Memory B cell (primary cell): ENCODE measurements at places on chromosomes 12 and 14.

DNA sequence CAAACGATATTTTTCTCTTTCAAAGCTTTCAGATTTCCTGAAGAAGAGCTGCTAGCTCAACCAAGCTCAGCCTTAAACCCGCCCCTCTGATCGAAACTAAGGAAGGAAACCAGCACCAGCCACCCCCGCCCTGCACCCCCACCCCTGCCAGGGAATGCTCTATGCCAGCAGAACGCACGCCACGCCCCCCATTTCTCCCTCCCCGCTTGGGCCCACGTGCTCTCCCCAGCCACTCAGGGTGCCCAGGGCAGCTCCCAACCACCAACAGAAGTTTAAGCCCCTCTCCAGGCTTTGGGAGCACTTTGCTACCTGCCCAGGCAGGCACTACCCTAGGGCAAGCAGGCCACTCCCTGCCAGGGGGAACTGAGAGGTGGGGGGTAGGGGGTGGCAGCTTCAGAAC lies 18.8 kb upstream of the KRT78 start:
- DNase-seq = no peak

DNA sequence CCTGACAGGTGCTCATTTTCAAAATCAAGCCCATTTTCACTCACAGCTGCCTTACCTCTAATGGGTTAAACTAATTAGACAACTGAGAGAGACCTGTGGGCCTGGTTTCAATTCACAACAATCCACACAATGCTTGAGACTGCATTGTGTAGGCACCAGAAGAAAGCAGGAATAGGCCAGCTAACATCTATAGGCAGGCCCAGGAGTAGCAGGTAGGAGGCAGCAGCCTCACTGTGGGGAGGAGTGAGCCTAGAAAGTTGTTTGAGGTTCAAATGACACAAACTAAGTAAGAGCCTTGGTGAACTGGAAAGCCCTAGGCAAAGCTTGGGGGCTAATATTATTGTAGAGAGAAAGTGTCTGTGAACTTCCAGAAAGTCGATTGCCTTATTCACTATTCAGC lies 289.5 kb upstream of the CCDC196 start:
- no peak for DNase-seq

DNA sequence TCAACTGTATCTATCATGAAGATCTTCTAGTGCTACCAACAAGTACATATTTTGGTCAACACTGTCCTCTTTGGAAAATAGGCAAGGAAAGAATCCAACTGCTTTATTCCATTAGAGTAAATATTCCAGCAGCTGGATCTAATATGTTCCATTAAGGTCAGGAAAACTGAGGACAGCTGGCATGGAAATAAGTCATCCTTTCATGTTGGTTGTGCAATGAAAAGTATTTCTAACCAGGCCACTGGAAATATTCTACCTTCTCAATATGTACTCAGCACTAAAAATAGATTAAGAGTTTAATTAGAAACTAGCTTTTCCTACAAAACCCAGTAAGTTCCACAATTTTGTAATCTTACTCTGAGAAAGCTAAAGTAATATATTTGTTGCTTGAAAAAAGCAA lies 19.6 kb downstream of the HIGD1C start:
- DNase-seq = no peak

DNA sequence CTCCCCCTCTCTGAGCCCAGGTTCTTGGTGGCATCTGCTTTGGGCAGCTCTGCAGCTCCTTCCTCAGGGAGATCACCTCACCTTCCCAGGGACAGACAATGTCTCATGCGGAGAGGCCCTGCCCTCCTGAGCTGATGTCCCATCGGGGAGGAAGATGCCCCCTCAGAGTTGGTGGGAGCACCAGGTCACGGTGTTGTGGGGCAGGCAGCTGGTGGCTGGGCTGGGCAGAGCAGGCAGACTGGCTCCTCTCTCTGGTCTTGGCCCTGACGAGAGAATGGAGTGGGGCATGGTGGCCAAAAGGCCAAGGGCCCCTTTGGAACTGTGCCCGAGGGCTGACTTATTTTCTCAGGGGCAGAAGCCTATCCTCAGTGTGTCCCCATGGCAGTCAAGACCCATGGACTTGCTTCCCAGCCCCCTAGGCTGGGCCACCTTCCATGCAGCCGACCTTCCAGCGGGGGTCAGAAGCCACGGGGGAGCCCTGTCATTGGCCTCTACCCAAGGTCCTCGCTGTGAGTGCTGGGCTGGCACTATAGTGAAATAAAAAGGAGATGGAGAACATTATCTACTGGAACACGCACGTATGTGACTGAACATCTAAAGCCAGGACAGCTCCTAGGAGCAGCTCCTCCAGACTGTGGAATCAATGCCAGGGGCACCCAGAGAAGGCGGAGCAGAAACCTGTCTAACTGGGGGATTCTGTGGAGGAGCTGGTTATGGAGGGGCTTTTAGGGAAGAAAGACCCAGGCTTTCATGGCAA lies 21.9 kb downstream of the PPP2R5C start:
- DNase-seq = no peak

DNA sequence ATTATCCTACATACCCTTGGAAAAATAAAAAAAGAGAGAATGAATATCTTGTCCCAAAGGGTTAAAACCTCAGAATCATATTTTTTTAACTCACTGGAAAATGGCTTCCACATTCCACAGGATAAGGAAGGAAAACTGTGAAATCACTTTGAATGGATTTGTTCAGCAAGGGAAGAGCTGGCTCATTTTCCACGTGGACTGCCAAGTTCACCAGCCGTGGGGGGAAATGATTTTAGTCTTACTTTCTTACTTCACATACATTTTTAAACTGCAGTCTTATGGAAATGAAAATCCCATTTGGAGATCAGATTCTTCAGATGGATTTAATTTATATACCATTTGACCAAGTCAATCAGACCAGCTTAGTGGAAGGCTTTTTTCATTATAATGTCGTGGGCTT lies 29.9 kb upstream of the AEBP2 start:
- no peak for DNase-seq

- no peak for DNase-seq
Measured at GRCh38 chr12:7656121-7656520, 9.6 kb downstream of the APOBEC1 start.

DNA sequence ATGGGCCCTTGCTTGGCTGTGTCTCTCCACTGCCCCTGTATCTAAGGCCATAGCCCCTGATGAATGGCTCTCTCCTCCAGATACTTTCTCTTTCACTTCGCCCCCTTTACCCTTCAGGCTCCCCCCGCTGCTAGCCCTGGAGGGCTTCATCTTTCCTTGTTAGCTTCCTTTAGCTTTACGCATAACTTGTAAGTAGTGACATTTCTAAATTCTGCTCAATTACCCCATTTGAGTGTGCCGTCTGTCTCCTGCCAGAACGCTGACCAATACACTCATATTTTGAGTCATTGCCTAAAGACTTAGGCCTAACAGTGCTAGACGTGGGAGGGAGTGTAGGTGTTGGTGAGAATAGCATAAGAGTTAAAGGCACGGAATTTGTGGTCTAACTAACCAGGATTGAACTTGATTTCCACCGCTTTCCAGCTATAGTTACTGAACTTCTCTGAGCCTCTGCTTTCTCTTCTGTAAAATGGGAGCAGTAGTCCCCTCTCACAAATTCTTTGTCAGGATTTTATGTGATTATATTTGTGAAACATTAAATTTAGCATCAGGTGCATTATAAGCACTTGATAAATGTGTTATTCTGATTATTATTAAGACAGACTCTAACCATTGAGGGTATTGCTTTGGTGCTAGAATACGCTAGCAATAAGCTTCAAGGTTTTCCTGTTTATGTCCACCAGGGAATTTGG lies 129.3 kb downstream of the ZFP36L1 start:
- DNase-seq = no peak

- DNase-seq = no peak
Measured at GRCh38 chr12:91763654-91764370, 381.8 kb downstream of the BTG1 start.

DNA sequence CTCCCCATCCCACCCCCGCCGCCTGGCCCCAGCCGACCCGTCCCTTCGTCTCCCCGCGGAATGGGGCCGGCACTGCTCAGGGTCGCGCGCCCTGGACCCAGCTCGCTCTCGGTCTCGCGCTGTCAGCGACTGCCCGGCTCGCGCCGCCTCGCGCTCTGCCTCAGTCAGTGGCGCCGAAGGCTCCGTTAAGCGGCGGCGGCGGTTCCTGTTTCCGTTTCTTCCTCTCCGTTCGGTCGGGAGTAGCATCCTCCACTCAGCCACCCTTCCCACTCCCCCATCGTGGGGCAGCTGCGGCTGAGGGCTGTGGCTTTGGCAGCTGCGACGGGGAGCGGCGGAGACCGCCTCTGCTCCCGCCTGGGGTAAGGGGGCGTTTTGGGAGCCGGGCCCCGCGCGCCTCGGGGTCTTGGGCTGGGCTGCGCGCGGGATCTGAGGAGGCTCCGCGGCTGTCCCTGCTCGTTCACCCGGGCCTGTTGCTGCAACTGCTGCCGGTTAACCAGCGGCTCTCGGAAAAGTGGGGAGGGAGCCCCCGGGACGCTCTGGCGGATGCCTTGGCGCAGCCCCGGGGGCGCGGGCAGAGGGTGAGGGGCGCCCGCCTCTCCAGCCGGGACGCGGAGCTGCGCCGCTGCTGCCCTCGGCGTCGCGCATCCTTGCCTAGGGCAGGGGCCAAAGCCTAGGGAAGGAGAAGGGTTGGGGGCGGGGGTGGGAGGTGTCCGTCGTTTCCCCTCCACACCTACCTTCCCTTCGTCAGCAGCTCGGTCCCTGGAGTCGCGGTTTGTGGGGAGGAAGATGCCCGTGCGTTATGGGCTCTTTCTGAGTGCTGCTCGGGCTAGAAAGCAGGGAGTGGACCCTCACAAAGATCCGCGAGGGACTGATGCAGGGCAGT lies 567 bp downstream of the FUT8 start:
- DNase-seq = no peak
